ENCODE measurements at places on chromosomes 13 and 19. TPM values are rescaled to one million over a fixed set of nuclear protein-coding genes. Genes with fewer than 3 reads are reported as not detected.

DNA sequence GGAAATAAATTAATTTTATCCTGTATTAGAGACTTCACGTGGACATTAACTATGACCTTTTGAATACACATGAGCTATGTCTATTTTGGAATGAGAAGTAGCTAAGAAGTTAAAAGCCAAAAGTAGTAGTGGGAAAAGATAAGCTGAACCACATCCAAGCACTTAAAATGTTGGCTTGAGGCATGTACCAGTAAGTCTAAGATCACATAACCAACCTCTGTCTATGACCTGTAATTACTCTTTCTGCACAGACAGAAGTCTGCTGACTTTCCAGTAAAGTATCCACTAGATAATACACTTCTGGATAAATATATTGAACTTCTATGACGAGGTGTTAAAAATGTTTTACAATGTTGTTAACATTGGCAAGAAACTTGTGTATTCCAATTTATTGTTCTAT is 68.7 kb downstream of the LIG4 start:
- H3K27ac ChIP-seq = no peak overlapping the region
- no peaks in the 10 kb centered on the region for H3K36me3 ChIP-seq
- H3K4me1 ChIP-seq = no peaks in the 10 kb centered on the region
- DNase-seq = no peak

DNA sequence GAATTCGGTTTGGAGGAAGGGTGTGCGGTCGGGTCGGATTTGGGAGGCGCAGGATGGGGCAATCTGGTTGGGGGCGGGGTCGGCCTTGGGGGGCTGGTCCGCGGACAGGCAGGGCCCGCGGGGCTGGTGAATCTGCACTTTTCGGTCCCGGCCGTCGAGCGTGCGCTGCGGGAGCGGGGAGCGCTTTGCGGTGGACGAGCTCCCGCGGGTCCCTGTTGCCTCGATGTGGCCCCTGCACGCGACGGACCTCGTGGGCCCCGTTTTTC is 11.9 kb downstream of the PEAK3 start:
- H3K27ac ChIP-seq = peak overlapping the region; percentile 97
- H3K36me3 ChIP-seq = peaks cover 24% of the 10 kb centered on the region
- H3K4me1 ChIP-seq = peaks cover 45% of the 10 kb centered on the region

DNA sequence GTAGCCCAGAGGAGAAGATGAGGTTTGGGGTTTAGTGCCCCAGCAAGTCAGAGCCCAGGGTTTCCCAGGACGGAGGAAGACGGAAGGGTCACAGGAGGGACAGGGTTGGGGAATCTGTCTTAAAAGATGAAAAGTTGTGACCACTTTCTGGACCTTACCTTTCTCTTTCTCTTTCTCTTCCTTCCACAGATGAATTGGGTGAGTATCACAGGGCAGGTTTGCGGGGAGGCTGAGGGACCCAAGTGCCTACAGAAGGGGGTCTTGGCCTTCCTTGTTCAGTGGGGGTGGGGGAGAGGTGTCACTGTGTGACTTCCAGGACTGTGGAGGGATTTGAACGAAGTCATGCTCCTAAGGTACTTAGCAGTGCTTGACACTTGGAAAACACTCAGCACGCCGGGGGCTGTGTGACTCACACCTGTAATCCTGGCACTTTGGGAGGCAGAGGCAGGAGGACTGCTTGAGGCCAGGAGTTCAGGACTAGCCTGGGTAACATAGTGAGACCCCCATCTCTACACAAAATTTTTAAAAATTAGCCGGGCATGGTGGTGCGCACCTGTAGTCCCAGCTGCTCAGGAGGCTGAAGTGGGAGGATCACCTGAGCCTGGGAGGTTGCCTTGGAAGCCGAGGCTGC is 8.5 kb downstream of the RELB start:
- H3K36me3 ChIP-seq = peaks cover 12% of the 10 kb centered on the region
- no peaks in the 10 kb centered on the region for H3K4me1 ChIP-seq
- no peak for DNase-seq
- no peak overlapping the region for H3K4me3 ChIP-seq
- H3K27ac ChIP-seq = no peak overlapping the region
- no peaks in the 10 kb centered on the region for H3K27me3 ChIP-seq

DNA sequence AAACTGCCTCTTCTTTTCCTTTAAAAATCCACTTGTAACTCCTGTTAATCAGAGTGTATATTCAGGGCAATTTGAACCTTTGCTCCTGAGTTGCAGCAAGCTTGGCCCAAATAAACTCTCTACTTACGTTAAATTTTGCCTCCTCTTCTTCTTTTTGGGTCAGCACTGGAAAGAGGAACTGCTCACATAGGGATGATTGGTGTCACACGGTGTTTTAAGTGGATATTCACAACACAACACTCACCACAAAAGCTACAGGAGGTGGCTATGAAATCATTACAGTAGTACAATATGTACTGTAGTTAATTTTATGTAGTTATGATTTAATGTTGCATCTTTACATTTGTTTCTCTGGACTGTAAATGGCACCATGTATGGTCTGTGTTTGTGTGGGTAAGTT is 96.8 kb upstream of the DOCK9 start:
- no peaks in the 10 kb centered on the region for H3K36me3 ChIP-seq
- peaks cover 5% of the 10 kb centered on the region for H3K27me3 ChIP-seq
- no peak overlapping the region for H3K4me3 ChIP-seq

DNA sequence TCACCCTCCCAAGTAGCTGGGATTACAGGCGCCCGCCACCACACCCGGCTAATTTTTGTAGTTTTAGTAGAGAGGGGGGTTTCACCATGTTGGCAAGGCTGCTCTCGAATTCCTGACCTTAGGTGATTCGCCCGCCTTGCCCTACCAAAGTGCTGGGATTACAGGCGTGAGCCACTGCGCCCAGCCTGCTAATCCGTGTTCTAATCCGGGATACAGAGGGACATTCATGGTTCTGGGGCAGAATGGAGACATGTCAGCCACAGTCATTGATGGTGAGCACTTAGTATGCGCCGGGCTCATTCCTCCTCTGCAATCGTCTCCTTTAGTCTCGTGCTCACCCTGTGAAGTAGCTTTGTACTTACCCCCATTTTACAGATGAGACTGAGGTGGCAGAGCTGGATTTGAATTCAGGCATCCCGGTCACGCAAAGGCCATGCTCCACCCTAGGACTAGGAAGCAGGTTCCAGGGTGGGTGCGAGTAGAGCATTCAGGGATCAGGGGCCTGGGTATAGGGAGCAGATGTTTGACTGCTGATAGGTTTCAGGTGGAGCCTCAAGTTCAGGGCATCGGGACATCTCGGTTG is 8.2 kb downstream of the RRAS start:
- no peak overlapping the region for H3K27ac ChIP-seq
- H3K27me3 ChIP-seq = peaks cover 7% of the 10 kb centered on the region
- no peak for DNase-seq
- peaks cover 18% of the 10 kb centered on the region for H3K36me3 ChIP-seq
- H3K4me3 ChIP-seq = no peak overlapping the region

- peaks cover 9% of the 10 kb centered on the region for H3K36me3 ChIP-seq
- no peak overlapping the region for H3K4me3 ChIP-seq
- no peaks in the 10 kb centered on the region for H3K27me3 ChIP-seq
- no peaks in the 10 kb centered on the region for H3K4me1 ChIP-seq
- H3K27ac ChIP-seq = no peak overlapping the region
- no peak for DNase-seq
Measured at GRCh38 chr13:100106005-100106404, 17.1 kb downstream of the PCCA start.

- H3K27ac ChIP-seq = no peak overlapping the region
- no peaks in the 10 kb centered on the region for H3K4me1 ChIP-seq
- no peaks in the 10 kb centered on the region for H3K36me3 ChIP-seq
- H3K4me3 ChIP-seq = no peak overlapping the region
- no peaks in the 10 kb centered on the region for H3K27me3 ChIP-seq
- no peak for DNase-seq
Measured at GRCh38 chr19:6778386-6778785, 5.9 kb downstream of the VAV1 start.

DNA sequence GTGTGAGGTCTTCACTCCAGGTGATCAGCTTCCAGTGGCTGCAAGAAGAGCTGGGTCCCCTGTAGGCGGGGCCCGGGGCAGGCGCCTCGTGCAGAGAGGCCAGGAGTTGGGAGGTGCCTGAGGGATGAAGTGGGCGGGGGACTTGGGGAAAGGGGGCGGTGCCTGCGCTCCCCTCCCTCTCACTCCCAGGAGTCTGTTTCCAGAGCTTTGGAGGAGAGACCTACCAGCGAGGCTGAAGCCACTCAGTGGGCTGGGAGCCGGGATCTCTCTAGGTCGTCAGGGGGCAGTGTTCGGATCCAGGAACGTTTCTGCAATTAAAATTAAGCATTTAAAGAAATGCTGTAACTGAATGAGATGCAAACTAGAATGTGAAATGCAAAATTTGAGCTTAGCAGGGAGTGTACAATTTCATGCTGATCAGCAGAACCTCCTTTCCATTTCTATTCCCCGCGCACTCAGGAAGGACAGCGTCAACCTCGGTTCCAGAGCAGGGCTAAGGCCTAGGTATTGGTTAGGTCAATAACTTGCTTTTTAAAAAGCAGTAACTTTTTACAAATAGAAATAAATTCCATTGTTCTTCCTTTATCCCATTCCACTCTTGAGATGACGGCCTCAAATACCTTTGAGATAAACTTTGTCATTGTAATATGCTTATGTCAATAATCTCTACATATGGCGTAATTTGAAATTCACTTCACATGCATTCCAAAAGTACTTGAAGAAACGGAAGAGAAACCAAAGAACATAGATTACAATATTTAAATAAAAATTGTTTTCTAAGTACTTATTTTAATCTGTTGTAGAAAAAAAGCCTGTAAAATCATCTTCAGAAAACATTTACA is 11.6 kb downstream of the ZNF160 start:
- H3K4me3 ChIP-seq = no peak overlapping the region
- DNase-seq = no peak
- H3K4me1 ChIP-seq = no peaks in the 10 kb centered on the region
- H3K36me3 ChIP-seq = peaks cover 39% of the 10 kb centered on the region

DNA sequence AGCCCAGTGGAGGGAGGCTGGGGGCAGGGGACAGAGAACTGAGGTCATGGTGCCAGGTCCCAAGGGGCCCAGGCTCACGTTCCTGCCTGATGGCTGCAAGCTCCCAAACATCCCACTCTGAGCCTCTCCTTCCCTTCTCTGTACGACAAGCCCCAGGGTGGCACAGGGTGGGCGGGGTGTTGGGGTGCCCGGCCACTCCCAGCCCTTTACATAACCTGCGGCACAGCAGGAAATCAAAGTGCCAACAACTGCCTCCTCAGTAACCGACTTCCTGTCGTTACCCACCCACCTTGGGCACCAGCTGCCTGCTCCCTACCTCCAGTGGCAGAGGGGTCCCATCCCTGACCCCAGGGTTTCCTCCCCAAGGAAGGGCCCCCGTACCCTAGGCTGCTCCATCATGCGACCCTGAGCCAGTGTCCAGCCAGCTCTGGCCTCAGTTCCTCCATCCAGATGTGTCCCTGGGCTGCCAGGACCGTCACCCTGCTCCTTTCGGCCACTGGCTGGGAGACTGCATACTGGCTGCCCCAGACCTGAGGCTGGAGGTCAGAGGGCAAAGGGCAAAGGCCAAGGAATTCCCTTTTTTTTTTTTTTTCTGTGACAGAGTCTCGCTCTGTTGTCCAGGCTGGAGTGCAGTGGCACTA is 27.7 kb upstream of the NFIC start:
- H3K27ac ChIP-seq = no peak overlapping the region
- H3K4me3 ChIP-seq = no peak overlapping the region
- H3K36me3 ChIP-seq = no peaks in the 10 kb centered on the region
- peaks cover 8% of the 10 kb centered on the region for H3K4me1 ChIP-seq

DNA sequence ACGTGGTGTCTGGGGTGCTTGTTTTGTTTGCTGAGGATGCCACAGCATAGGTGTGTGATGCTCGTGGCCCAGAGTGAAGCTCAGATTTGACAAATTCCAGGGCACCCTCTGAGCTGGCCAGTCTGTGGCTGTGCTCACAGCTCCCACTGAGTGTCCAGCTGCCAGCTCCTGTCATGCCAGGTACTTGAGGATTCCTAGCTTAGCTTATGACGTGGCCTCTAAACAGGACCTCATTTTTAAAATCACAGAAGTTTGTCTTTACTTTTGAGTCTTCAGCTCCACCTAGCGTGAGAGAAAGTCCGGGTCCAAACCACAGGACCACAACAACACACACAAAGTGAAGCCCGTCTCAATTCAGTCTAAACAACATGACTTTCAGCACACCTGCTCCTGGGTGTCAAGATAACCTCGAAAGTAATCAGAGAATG is 117.3 kb downstream of the RAB20 start:
- no peaks in the 10 kb centered on the region for H3K27me3 ChIP-seq
- H3K36me3 ChIP-seq = peaks cover 78% of the 10 kb centered on the region
- peak; percentile 59 for DNase-seq
- no peak overlapping the region for H3K4me3 ChIP-seq
- no peak overlapping the region for H3K27ac ChIP-seq
- peaks cover 8% of the 10 kb centered on the region for H3K4me1 ChIP-seq

GRCh38 chr13:110407021-110407420 is 99.9 kb downstream of the COL4A2 start:
- H3K4me1 ChIP-seq = peaks cover 73% of the 10 kb centered on the region
- H3K27me3 ChIP-seq = no peaks in the 10 kb centered on the region
- no peak overlapping the region for H3K4me3 ChIP-seq
- peaks cover 17% of the 10 kb centered on the region for H3K36me3 ChIP-seq
- no peak for DNase-seq

DNA sequence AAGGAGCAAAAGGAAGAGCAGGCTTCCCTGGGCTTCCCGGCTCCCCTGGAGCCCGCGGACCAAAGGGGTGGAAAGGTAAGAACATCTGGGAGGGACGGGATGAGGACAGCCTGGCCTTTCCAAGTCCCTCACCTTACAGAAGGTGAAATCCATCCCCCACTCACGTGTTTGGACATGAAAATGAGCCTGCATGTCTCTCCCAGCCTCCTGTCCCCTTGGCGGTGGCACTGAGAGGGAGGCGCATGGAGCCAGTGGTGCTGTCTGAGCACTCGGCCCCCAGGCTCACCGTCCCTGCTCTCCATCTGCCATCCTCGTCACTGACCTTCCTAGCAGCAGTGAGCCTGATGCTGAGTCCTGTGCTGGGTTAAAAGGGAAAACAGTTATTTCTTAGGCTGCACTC is 104.2 kb downstream of the RAB20 start:
- peaks cover 2% of the 10 kb centered on the region for H3K4me1 ChIP-seq
- no peak overlapping the region for H3K4me3 ChIP-seq
- H3K27me3 ChIP-seq = no peaks in the 10 kb centered on the region
- peaks cover 60% of the 10 kb centered on the region for H3K36me3 ChIP-seq
- no peak overlapping the region for H3K27ac ChIP-seq
- DNase-seq = no peak

Gene EFNA2
- total RNA-seq = 1.1 TPM

Gene CEACAM16
- 0.62 TPM for total RNA-seq

Gene COL4A2
- 468 TPM for total RNA-seq

Gene ZNF382
- total RNA-seq = 15.3 TPM

Gene C19orf67
- 0.18 TPM for total RNA-seq

Gene SMAD9
- 12.5 TPM for total RNA-seq

Gene GPR32
- not detected for total RNA-seq

Gene CGB2
- not detected for total RNA-seq

Gene LAIR2
- not detected for total RNA-seq

Gene SCN1B
- 3.2 TPM for total RNA-seq

Gene PTGIR
- 2.7 TPM for total RNA-seq

Gene RASGRP4
- 0.98 TPM for total RNA-seq

Measured in muscle of leg (tissue), 16 donors.